Fibroblast of the conjunctiva (primary cell): ENCODE measurements at places on chromosomes 12 and 14.
A peak's percentile ranks its signal among the peaks of the same experiment; 100 is the strongest.

GRCh38 chr12:107196681-107197080 lies 103.3 kb upstream of the CRY1 start:
- no peak for DNase-seq

GRCh38 chr14:104786091-104786586 lies 9.4 kb downstream of the AKT1 start:
- no peak for DNase-seq

DNA sequence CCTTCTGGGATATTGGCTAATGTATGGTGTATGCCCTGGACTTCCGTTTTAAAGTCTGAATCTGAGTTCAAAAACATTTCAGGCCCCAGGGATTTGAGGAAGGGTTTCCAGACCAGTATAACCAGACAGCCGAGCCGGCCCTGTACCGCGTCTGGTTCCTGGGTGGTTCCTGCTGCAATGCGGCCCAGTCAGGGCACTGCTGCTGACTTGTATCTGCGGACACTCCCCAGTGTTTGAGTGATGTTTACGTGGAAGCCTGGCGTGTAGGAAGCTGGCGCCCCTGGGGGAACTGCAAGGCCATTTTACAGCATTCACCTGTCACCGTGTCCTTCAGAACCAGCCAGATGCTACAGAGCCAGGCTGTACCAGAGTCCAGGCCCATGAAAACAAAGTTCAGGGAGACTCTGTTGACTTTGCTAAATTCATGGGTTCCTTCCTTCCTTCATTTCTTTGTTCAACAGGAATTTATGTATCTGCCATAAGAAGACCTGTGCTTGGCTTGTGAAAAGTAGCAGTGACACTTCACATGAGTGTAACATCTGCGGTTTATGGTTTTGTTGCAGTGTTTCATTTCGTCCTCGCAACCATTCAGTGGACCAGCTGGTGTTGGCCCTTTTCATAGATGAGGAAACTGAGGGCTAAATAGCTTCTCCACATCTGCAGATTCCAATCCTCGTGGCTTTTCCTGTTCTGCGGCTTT lies 16.8 kb downstream of the EML1 start:
- no peak for DNase-seq

- DNase-seq: no peak
Measured at GRCh38 chr14:55052269-55052930, 953 bp downstream of the MAPK1IP1L start.

DNA sequence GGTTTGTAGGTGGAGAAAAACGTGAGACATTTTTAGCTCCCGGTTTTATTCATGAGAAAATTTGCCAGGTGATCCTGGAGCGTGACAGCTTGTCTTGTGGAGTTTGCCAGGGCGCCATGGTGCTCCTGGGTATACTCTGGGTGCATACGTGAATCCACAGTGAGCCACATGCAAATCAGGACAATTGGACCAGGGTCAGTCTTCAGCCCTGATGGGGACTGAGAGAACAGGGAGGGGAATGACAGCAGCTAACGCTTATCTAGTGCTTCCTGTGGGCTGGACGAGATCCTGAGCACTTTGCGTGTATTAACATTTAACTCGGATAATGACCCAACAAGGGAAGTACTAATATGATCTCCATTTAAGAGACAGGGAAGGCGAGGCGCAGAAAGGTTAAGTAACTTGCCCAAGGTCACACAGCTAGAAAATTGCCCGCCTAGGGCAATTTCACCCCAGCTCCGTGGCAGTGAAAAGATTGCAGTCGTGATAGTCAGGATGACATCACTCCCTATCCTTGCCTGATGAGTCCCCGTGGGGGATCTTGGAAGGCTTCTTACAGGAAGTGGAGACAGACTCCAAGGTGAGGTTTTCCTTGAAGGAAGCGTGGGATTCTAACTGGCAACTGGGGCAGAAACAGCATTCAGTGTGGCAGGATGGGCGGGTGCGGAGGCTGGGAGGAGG lies 118.4 kb upstream of the NCOR2 start:
- DNase-seq: no peak

DNA sequence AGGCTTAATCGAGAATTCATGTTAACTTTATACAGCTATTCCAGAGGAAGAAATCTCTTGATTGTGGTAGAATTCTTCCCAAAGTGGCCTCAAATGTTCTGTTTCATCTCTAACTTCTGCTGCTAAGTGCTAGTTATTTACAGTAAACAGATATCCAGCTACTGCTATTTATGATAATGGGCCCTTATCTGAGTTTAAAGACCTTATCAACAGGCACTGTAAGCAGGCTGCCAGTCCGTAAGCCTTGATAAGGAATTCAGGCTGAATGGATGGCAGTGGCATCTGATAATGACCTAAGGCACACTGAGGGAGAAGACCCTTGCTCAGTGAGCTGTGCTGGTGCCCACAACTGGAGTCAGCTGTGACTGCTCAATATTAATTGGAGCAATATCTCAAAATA lies 59.0 kb downstream of the PAX9 start:
- DNase-seq: no peak

- no peak for DNase-seq
Measured at GRCh38 chr12:123941624-123942237, 30.9 kb downstream of the CCDC92 start.

- DNase-seq: peak; percentile 81
Measured at GRCh38 chr12:118052324-118053070, 8.5 kb downstream of the WSB2 start.

DNA sequence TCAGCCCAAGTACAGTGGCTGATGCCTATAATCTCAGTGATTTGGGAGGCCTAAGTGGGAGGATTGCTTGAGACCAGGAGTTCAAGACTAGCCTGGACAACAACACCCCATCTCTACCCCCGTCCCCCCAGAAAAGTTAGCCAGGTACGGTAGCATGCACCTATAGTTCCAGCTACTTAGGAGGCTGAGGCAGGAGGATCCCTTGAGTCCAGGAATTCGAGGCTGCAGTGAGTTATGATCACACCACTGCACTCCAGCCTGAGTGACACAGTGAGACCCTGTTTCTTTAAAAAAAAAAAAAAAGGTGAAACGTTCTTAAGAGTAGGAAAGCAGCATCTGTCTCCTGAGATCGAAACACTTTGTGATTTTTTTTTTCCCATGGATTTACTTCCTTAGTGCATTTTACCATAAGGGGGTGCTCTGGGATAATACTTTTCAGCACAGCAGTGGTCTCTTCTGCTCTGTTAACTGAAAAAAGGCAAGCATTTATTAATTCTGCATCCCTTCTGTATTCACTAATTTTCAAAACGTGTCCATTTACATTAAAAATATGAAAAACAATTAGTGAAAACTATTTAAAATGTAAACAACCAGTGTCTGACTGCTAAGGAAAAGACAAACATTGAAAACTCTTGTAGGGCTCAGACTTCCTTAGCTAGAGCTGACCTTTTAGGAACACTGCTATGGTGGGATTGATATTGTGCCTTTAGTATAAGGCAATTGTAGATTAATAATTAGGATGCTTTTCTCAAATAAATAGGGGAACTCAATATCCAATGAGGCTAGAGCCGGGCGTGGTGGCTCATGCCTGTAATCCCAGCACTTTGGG lies 31.2 kb upstream of the USP44 start:
- peak; percentile 37 for DNase-seq

- DNase-seq: no peak
Measured at GRCh38 chr12:115324949-115325593, 641.1 kb upstream of the TBX3 start.
